NCI-H146 (cell line): ENCODE measurements at places on chromosomes 3 and 15.

GRCh38 chr3:140166861-140167599 lies 232.0 kb downstream of the CLSTN2 start:
- no peak for DNase-seq

DNA sequence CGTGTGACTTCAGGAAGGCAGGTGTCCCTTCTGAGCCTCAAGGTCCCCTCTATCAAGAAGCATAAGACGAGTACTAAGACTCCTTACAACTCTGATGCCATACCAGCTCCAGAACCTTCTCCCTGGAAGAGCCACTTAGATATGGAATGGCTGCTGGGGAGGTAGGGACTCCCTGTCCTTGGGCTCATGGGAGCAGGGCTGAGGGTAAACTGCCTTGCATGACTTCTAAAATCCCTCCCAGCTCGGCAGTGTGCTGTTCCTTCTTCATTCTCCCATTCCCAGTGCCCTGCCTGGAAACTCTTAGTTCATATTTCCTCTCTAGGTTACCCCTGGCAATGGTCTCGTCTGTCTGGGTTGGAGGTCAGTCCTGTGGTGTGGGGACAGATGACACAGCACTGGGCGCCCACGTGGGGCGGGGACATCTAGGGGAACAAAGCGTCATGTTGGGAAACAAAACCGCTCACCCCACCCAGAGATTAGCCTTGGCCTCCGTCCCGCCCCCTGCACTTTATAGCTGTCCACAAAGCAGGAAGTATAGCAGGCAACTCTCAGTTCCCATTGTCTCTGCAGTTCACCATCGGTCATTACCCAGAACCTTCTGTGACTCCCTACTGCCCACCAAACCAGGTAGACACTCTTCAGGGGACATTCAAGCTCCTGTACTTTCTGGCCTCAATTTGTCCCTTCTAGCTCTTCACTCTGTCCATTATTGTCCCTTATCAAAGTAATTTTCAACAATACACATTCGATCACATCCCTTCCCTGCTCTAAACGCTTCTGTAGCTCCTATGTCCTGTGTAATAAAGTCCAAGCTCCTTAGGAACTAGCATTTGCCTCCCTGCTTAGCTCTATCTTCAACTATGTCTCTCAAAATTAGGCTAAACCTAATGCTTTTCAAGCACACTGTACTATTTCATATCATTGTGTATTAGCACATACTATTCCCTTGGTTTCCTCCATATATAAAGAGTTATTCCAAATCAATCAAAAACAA lies 73.8 kb downstream of the IQSEC1 start:
- DNase-seq: no peak

DNA sequence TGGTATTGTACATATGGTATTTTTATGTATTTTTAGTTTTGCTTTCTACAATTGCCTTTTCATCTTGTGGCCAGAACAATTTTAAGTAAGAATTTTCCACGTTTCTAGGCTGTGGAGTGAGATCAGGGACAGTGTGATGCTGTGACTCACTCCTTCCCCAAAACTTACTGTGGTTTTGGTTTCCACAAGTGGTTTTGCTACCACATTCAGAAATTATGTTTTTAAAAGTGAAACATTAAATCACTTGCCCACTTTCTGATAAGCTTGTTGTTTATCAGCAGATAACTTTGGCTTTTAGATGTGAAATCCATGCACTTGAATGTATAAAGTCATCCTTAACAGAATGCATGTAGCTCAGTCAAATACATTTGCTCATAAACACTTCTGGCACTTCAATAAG lies 192.2 kb upstream of the THRB start:
- DNase-seq: no peak

- DNase-seq: no peak
These were observed 22.2 kb downstream of the P2RY1 start for GRCh38 chr3:152857082-152857481.

GRCh38 chr15:56454836-56455235 lies 10.1 kb downstream of the MNS1 start:
- DNase-seq: no peak

GRCh38 chr3:25297667-25298585 lies 130.1 kb upstream of the RARB start:
- no peak for DNase-seq

DNA sequence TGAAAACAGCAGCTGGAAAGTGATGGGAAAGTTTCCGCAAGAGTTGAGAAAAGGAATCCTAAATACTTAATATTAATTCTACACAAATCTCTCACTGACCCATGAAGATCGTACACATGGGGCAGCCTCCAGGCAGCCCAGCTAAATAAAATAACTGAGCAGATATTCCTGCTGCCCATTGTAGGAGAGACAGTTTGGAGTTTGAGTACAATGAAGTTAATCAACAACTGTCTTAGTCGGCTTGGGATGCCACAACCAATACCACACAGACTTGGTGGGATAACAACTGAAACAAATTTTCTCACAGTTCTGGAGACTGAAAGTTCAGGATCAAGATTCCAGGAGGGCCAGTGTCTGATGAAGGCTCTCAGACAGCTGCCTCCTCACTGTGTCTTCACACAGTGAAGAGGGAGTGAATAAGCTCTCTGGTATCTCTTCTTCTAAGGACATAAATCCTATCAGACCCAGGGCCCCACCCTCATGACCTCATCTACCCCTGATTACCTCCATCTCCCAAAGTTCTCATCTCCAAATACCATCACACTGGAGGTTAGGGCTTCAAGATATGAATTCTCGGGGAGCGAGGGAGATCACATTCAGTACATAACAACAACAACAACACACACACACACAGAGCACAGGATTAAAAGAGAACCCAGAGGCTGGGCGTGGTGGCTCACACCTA lies 9.7 kb downstream of the TRPM7 start:
- no peak for DNase-seq

DNA sequence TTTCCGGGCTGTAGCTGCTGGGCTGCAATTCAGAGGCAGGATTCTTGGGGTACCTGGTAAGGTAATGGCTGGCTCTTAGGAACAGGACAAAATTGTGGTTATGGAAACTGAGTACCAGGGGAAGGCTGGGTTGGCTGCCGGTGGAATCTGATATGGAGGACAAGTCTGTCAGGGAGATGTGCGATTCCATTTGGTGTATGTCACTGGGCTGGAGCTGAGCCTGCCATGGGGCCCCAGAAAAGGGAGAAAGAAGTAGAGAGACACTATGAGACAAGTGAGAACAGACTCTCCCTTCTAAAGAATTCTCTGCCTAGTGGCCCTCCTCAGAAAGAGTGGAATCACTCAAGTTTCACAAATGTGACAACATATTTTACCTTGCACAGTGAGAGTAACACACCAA lies 368.2 kb upstream of the ROPN1 start:
- DNase-seq: no peak

DNA sequence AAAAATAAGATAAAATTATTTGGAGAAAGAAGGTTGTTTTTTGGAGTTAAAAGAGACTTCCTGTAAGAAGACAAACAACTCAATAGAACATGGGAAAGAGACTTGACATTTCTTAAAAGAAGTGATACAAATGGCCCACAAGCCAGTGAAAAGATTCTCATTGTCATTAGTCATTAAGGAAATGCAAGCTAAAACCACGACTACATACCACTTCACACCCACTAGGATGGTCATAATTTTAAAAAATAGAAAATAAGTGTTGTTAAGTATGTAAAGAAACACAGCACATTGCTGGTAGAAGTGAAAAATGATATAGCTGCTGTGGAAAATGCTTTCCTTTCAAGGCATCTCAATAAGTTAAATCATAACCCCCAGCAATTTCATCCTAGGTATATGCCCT lies 44.4 kb upstream of the GK5 start:
- DNase-seq: no peak

- no peak for DNase-seq
These were observed 3.1 kb upstream of the ADAMTSL3 start for GRCh38 chr15:83650831-83651230.

DNA sequence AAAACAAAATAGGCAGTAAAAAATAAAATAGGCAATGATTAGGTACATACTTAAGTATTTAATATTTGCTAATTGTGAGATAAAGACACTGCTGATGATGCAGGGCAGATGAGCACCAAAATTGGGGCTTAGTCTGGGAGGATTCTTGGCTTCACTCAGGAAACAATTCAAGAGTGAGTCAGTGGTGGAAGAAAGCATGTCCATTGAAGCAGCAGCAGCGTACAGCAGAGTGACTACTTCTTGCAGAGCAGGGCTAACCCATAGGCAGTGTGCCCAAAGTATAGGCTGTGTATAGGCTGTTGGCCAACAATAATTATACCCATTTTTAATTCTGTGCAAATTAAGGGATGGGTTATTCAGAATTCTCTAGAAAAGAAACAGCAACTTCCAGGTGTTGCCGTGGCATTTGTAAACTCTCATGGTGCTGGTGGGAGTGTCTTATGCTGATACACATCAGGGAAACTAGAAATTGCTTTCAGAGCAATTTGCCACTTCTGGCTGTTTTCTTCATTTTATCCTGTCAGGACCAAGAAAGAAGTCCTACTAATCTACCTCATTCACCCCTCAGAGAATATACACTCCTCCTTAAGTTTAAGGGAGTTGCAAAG lies 317.3 kb upstream of the NAALADL2 start:
- DNase-seq: no peak

GRCh38 chr3:32143849-32144757 lies 37.7 kb downstream of the GPD1L start:
- DNase-seq: peak; percentile 47

- DNase-seq: peak; percentile 24
These were observed 195.2 kb upstream of the DPPA4 start for GRCh38 chr3:109532257-109533216.

GRCh38 chr3:140078343-140078742 lies 143.4 kb downstream of the CLSTN2 start:
- DNase-seq: peak; percentile 89

- no peak for DNase-seq
These were observed 14.0 kb upstream of the PIK3CB start for GRCh38 chr3:138848696-138849095.

GRCh38 chr3:55044486-55044885 lies 116.6 kb upstream of the LRTM1 start:
- DNase-seq: no peak

DNA sequence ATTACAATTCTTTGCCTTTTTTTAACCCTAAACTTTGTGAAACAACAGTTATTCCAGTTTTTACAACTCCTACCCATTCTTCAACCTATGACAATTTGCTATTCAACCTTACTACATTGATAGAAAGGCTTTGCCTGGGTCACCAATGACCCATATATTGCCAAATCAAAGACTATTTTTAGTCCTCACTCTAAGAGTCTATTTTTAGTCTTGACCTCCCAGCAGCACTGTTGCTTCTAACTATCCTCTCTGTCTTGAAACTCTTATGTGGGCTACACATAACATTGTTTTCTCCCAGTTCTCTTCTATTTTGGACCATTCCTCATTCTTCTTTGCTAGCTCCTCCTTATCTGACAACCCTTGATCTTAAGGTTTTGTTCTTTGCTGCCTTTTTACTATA lies 71.4 kb downstream of the C3orf80 start:
- no peak for DNase-seq

DNA sequence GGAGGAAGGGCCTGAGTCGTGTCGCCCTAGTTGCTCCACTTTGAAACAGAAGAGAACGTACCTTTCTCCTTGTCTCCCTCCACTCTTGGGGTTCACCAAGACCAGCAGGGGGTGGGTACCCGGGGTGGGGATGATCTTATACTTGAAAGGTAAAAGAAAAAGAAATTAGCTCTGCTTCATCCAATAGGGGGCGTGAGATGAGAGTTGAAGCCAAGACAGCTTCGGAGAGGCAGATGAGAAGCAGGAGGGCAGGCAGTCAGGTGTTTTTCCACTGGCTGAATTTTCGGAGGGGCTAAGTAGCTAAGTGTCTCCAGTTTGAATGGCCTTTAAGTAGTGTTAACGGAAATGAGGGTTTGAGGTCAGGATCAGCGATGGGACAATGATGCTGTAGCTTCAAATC lies 100.4 kb downstream of the DGKG start:
- DNase-seq: no peak

- no peak for DNase-seq
These were observed 50.6 kb upstream of the SPPL2A start for GRCh38 chr15:50815958-50816590.

GRCh38 chr3:80232760-80233159 lies 465.0 kb upstream of the ROBO1 start:
- no peak for DNase-seq

GRCh38 chr15:90561344-90562244 lies 31.9 kb downstream of the CRTC3 start:
- no peak for DNase-seq

- peak; percentile 58 for DNase-seq
These were observed 208.0 kb upstream of the MME start for GRCh38 chr3:154872074-154872473.

GRCh38 chr3:44762170-44762677 lies 630 bp downstream of the KIF15 start:
- no peak for DNase-seq

DNA sequence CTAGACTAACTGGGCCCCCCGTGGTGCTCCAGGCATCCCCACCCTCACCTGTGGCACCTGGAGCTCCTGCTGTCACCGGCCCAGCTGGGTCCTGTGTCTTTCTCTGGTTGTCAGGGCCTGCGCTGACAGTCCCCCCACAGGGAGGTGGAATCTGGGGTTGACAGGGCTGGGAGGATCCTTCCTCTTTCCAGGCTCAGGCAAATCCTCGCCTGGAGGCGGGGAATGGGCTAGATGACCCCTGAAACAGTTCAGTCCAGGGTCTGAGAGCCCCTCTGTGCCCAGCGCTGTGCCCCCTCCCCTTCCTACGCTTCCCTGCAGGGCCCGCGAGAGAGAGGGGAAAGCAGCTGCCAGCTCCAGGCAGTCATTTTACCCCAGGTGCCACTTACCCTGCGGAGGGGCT lies 50.1 kb upstream of the MCF2L2 start:
- DNase-seq: peak; percentile 99

DNA sequence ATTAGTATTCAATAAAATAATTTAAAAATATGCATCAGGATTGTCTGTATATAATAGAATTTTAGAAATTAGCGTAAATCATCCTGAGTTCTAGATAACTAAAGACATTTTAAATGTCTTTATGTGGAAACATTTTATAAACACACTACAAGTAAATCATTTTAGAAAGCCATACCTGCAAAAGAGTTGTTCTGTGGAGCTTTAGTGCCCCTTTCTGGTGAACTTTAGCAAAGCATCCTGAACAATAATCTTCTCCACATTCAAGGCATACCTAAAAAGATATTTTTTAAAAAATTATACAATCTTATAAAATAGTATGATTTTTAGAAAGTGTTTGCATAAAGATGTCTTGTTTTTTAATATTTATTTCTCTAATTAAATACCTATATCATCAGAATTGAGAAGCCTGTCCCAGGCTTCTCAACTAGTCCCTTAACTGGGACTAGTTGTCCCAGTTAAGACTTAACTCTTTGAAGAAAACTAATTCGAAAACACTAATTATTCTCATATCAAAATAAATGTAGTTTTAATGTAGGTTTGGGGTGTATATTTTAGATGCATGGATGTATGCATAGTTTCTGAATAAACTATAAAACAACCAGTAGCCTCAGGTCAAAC lies 29.7 kb downstream of the ZBBX start:
- DNase-seq: peak; percentile 56

DNA sequence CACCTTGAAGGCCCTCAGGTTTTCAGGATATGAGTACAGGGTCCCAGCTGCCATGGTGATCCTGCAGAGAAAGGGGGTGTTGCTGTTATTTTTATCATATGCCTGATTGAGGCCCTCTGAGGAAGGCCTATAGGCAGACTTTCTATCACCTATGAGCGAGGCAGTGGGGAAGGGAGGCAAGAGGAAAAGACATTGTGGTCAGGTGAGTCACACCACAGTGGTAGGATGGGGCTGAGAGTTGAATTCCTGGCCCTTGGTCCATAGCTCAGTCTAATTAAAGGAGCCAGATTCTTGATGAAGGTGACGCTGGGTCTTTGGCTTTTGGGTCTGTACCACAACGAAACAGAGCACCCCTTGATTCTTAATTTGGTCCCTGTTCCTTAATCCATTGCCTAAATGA lies 72.7 kb downstream of the ZNF621 start:
- no peak for DNase-seq
